ENCODE measurements at places on chromosomes 4 and X.

DNA sequence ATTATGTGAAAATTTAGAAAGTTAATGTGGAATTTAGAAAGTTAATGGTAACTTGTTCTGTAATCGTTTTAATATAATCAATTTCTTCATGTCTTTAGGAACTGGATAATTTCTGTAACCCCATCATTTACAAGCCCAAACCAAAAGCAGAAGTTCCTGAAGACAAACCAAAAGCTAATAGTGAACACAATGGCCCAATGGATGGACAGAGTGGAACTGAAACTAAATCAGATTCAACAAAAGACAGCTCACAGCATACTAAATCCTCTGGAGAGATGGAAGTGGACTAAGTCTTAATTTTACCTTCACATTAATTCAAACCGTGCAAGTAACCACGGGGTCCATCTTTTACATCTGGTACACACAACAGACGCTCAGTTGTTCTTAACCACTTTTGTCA lies 48.1 kb upstream of the PLK4 start:
- DNase-seq, result no peak

DNA sequence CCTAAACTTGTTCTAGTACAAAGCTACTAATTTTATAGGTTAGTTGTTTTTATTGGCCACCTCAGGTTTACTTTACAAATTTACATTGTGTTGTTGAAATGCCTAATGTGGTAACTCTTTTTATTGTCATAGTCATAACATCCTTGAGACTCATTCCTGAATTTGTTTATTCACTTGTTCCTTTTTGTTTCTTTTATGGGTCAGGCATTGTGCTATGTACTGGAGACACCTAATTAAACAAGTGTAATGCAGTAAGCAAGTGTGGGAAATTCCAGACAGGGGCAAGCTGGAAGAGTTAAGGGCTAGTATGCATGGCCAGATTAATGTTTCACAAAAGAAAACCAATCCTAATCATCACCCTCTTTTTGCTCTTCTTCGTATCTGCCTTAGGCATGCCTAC lies 30.5 kb upstream of the TTC29 start:
- DNase-seq, result no peak

GRCh38 chr4:15657366-15657765 lies 2.2 kb upstream of the FBXL5 start:
- DNase-seq, result no peak

DNA sequence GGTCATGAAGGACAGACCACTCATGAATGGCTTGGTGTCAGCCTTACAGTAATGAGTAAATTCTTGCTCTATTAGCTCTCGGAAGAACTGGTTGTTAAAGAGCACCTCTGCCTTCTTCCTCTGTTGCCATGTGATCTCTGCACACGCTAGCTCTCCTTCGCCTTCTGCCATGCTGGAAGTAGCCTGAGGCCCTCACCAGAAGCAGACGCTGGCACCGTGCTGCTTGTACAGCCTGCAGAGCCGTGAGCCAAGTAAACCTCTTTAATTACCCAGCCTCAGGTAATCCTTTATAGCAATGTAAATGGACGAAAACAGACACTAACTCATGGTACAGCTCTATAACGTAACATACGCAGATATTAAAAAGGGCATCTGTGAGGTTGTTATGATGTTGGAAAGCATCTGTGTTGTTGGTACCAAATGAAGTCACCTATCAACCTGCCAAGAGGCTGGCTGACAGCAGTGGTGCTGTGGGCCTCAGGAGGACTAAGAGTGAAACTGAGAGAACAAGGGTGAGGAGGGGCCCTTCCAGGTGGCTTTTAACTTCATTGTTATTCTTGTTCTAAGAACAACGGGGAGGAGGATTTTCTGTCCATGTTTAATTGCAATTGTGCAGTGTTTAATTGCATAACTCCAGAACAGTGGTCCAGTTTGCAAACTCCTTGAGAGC lies 69.2 kb downstream of the CRMP1 start:
- DNase-seq, result no peak

DNA sequence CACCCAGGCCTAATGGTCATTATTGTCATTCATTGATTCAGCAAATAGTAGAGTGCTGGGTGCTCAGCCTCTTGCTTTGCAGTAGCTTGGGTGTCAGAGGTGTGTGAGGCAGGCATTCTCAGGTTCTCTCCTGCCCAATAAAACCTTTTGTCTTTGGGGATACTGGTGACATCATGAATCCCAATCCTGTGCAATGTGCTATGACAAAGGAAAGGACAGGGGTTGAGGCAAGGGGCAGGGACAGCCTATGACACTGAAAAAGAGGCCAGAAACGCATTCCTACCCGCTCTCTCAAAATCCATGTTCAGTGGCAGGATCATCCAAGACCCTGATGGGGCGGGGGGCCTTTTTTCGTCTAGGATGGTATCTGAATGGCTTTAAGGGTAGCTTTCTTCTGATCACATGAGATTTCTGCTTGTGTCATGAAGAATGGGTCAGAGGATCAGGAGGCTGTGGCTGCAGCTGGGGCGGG lies 1.5 kb upstream of the FAM193A start:
- DNase-seq, result no peak

DNA sequence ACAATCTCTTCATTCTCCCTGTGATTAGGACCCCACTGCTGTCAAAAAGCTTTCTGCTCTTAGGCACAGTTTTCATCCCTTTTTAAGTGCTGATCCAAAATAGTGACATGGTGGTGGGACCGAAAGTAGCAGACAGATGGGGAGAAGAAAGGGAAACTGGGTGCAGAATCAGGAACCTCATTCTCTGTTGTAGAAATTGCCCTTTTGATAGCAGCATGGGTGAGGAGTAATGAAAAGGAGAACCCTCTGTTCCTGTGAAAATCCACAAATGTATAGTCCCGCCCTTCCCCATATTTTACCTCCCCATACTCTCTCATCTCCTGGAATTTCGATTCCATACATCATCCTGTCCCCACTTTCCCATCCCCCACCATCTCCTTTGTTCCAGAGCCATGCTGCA lies 126.5 kb downstream of the STIM2 start:
- no peak for DNase-seq

GRCh38 chrX:2242326-2242725 lies 258.4 kb downstream of the DHRSX start:
- DNase-seq, result no peak

Measured in activated CD4-positive, alpha-beta T cell treated with anti-CD3 and anti-CD28 coated beads, Interleukin-2, amount 50 U/mL, for 4 hours (primary cell).